Umbilical cord (tissue), 2 donors: ENCODE measurements at places on chromosomes 2 and 18. TPM values are rescaled to one million over a fixed set of nuclear protein-coding genes. Genes with fewer than 3 reads are reported as not detected.

DNA sequence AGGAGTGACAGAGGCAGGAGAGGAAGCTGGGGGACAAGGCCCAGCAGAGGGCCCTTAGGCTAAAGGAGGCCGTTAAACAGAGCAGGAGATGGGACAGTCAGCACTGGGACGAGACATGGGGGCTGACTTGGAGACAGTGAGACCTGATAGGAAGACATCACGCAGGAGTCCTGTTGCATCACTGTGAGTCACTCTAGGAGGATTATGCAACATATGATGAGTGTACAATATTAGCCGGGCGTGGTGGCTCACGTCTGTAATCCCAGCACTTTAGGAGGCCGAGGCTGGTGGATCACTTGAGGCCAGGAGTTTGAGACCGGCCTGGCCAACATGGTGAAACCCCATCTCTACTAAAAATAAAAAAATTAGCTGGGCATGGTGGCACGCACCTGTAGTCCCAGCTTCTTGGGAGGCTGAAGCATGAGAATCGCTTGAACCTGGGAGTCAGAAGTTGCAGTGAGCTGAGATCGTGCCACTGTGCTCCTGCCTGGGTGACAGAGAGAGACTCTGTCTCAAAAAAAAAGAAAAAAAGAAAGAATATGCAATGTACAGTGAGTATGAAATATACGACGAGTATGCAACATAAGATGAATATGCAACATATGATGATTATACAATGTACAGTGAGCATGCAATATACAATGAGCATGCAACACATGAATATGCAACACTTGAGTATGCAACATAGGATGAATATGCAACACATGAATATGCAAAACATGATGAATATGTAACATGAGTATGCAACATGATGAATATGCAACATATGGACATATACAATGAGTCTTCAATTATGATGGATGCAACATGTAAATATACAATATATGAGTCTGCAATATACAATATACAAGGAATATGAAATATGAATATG, 83.3 kb upstream of the ID2 start:
- DNase-seq: peak; percentile 72

GRCh38 chr18:5294457-5295230, 882 bp downstream of the ZBTB14 start:
- DNase-seq: peak; percentile 78

DNA sequence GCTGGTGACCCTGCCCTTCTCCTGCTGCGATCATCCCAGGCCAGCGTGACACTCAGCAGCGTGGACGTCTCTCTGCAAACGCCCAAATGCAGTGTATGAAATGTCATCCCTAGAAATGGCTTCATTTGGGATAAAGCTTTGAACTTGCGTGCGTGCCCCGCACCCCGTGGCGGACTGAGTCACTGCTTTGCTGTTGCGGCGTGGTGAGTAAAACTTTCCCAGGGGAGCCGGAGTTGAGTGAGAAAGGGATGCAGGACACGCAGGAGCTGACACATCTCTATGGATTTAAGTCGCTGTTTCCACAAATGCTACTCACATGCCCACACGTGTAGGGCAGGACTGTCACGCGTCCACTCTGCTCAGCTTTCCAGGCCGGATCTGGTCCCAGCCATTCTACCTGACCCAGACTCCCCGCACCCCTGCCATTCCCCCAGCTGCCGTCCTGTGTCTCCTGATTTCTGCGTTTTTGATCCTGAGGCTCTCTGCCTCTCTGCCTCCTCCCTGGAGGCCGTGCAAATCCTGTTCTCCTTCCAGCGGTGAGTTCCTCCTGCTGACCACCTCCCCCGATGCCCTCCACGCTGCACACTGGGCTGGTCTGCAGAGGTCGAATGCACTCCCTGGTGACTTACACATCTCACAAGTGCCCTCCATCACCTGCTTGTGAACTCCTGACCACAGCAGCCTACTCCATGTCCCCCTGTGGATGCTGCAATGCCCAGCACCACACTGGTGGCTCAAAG, 88.9 kb downstream of the MBP start:
- no peak for DNase-seq

- DNase-seq: no peak
These were observed 117.9 kb downstream of the KCNH7 start for GRCh38 chr2:162720559-162721271.

DNA sequence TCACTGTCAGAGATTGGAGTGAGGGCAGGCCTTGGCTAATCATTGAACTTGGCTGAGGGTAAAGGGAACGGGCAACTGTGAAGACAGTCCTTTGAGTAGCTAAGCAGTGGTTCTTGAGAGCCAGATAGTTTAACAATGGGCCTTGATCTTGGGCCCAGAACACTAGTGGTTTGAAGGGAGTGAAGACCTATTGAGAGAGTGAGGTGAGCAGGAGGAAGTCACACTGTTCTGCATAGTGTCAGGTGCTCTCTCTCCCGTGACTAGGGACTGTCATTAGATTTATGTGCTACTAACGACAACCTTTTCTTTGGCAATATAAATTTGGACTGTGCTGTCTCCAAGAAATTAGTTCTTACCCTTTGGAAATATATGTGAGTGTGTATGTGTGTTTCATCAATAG, 44.6 kb upstream of the ALMS1 start:
- DNase-seq: no peak

DNA sequence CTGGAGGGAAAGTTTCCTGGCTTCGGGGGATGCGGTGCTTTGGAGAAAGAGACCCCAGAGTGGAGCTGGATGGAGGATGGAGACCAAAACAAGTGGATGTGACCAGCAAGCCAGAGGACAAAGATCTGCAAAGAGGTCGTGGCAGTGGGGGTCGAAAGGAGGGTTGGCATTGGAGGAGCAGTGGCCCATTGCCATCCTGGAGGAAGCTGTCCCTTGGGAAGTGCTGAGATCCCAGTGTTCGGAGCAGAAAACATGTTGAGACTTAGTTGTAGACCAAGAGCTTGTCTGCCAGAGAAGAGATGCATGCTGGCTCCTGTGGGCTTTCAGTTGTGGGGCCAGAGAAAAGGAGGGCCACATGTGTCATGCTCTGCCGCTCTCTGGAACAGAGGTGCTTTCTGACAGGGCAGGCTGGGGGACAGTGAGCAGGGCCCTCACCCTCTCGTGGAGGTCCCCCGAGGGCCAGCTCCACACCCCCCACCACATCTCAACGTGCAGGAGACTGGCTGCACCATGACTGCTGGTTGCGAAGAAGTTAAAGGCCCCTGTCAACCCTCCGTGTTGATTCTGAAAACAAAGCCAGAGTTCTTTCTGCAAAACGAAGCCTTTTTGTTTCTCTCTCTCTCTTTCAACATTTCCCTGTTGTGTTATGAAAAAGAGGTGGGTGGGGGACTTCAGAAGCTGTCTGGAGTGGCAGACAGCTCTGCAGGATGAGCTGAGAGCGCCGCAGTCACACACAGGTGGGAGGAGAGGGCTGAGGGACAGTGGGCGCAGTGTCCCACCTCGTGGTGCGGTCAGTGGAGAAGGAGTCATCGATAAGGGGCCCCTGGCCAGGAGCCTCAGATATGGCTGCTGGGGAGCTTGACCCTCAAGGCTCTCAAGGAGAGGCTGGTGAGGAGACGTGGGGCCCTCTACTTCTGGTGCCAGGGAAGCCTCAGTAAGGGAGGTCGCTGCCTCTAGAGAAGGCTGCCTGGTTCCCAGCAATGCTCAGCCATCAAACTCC, 77.6 kb upstream of the BCL2L11 start:
- no peak for DNase-seq

DNA sequence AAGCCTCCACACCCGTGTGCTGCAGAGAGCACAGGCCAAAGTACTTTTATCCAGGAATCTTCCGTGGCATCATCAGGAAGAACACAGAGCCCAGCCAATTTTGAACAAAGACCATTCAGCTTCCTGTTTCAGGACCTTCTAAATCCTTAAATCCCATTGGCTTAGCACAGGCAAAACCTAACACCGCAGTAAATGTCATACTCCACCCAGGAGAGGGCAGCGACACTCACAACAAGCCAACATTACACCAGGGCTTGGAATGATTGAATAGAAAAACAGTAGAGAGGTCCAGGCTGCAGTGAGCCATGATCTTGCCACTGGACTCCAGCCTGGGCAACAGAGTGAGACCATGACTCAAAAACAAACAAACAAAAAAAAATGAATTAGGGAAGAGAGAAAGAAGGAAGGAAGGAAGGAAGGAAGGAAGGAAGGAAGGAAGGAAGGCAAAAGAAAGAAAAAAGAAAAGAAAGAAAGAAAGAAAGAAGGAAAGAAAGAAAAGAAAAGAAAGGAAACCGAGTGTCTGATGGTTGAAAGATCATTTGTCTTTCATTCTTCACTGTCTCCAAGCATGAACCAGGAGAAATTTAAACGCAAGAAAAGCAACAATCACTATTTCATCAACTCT, 144.6 kb upstream of the SATB2 start:
- no peak for DNase-seq

DNA sequence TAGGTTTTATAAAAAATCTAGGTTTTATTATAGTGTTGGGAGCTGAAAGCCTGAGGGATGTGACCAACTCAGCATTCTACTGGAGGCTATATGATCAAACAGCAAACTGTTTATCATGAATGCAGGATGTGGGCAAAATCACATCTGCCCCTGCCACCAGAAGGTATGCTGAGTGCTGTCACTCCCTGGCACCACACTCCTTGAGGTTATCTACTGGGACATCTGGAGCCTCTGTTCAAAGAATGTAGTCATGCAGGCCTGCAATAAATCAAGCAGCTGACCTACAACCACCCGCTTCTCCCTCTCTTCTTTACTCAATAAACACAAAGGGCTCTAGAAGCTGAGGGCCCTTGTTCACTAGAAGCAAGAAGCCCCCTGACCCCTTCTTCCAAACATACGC, 328.4 kb upstream of the DDX18 start:
- no peak for DNase-seq

DNA sequence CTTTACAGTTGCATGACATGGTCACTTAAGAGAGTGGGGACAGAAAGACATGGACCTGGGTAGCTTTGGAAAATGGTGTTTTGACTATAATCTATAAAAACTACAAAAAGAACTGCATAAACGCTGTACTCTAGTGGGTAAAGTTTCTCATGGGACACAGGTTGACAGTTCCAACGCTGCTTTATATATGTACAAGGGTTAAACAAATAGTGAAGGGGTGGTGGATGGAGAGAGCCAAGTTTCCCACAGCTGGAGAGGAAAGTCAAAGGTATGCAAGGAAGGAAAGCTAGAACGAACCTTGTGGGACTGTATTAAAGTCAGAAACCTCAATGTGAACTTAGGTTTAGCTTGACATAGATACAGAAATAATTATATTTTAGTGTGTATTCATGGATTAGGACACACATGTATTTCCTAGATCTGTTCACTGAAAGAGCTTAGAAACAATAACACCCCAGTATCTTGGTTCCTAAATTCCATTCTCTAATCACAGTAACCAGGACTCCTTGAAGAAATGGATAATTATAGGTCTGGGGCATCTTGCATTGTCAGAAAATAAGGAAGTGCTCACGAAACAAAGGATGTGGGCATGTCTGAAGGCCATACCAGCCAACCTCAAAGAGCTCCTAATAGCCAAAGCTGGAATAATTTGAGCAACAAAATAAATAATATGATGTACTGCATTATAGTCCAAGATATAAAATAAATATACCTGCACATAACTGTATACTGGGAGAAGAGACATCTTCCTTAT, 28.8 kb downstream of the TANC1 start:
- no peak for DNase-seq

- no peak for DNase-seq
These were observed 17.0 kb downstream of the TNFAIP6 start for GRCh38 chr2:151374436-151374835.

GRCh38 chr2:172172513-172173173, 69.9 kb upstream of the DLX2 start:
- DNase-seq: peak; percentile 63

DNA sequence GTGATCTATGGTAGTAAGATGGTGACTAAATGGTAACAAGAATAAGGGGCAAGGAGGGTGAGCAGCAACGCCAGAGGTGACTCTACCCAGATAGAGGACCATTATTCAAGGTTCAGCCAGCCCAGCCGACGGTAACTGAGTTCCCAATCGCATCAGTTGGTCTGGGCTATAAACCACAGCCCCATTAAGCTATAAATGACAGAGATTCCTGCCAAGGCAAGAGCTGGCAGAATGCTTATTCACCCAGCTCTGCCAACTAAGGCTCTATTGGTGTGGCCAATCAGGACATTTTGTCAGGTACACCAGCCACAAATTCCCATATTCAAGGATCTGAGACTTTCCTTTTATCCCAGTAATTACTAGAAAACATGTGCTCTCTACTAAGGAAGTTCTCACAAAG, 3.6 kb downstream of the CHN1 start:
- DNase-seq: no peak

- no peak for DNase-seq
These were observed 230.5 kb downstream of the ZNF407 start for GRCh38 chr18:74828200-74828599.

DNA sequence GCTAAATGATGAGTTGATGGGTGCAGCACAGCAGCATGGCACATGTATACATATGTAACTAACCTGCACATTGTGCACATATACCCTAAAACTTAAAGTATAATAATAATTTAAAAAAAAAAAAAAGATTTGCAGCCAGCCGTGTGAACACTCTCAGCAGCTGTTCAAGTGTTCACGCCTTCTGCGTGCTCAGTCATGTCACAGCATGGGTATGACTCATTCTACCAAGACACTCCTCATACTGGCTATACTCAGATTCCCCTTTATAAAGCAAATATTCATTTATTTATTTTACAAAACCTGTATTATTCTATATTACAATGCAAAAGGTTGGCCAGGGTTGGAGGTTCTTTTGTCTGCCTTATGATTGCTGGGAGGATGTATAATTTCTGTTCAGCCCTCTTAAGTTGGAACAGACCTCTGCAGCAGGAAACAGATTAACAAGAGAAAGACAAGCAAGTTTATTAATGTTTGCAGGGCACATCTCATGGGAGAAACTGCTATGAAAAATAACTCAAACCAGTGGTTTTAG, 1230.6 kb upstream of the CHAC2 start:
- DNase-seq: no peak

DNA sequence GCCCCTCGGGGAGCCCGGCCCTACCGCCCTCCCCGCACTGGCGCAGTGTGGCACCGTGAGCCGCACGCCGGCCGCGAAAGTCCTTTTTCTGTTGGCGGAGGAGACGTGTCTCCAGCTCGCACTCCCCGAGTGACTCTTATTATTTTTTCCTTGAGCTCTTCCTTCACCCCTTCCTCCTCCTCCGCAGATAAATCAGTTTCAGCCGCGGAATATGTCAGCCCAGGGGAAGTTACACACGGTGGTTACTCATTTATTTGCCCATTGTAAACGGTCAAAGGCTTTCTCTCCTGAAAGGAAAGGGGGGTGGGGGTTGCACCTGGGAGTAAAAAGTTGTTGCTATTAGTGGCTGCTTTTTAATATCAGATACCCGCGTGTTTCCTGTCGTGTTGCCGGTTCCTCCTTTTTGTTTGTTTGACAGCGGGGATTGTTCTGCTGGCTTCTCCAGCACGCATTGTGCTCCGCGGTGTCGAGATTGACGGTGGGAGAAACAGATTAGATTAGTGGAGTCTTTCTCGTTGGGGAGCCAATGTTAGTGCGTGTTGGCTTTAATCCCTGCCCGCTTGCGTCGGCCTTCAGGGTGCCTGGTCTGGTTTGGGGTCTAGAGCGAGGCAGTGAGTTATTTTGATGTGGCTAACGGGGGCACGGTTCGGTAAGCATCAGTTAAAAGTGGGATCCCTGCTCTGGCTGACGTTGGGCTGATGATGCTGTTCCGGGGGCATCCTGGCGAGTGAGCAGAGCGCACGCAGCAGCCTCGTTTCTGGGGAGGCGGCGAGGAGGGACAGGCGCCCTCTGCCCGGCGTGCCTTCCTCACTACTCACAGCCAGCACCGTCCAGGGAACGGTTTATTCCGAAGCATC, 1.6 kb downstream of the CRIM1 start:
- DNase-seq: peak; percentile 56

The GALR1 gene
- 3.6 TPM for total RNA-seq

The SLC5A7 gene
- total RNA-seq: 5.3 TPM

The MOCOS gene
- 7.0 TPM for total RNA-seq

The GCKR gene
- total RNA-seq: not detected

The TP53I3 gene
- total RNA-seq: 12.3 TPM

The HOXD13 gene
- total RNA-seq: 4.8 TPM

The MROH2A gene
- not detected for total RNA-seq
